RPMI7951 (cell line): ENCODE measurements at places on chromosomes 7 and 10.

DNA sequence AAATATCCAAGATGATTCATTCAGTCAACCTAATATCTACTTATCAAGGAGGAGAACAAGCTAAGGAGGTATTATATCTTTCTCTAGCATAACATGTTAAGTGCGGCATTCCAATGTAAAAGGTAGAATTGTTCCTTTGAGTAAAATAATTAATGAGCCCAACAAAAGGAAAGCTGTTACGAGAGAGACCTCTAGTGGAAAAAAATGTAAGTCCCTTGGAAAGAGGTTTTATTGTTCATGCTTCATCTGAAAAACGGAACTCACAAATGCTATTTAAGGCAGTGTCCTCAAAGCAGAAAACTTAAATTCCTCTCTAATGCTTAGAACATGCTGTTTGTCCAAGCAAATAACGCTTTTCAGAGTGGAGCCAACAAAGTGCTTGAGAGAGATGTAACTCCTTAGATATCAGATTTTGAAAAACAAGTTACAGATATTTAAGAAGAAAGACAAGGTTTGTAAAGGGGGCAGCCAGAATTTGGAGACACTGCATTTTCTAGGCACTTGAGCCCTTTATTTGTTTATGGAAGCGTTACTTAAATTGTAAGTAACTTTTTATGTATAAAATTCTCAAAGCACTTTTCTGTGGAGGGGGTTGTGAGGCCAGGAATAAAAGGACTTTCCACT is 119.9 kb downstream of the TFEC start:
- peak; percentile 39 for DNase-seq

- no peak for DNase-seq
Observed at GRCh38 chr10:59373071-59373470, 10.7 kb upstream of the FAM13C start.

- peak; percentile 89 for DNase-seq
Observed at GRCh38 chr7:50474382-50475160, 24.4 kb upstream of the FIGNL1 start.

DNA sequence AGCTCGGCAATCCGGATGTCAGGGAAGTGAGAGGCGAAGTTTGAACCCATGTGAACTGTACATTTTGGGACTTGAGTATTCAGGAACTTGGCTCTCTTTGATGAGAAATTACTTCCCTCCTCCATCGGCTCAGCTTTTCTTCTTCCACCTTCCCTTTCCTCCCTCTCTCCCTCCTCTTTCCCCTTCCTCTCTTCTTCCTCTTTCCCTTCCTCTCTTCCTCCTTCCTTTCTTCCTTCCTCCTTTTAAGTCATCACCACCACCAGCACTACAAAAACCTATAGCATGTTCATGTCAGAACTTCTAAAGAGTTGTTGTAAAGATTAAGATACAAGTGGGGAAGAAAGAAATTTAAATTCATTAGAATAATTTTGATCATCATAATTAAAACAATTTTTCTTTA is 31.9 kb upstream of the CDHR3 start:
- DNase-seq, result no peak

DNA sequence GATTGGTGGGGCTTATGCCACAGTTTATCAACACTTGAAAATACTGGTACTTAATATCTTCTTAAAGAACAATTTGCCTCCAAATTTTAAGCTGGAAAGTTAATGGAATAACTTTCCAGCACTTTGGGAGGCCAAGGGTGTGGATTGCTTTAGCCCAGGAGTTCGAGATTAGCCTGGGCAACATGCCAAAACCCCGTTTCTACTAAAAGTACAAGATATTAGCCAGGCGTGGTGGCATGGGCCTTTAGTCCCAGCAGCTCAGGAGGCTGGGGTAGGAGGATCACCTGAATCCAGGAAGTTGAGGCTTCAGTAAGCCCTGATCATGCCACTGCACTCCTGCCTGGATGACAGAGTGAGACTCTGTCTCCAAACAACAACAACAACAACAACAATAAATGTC is 56.0 kb downstream of the PRF1 start:
- no peak for DNase-seq

DNA sequence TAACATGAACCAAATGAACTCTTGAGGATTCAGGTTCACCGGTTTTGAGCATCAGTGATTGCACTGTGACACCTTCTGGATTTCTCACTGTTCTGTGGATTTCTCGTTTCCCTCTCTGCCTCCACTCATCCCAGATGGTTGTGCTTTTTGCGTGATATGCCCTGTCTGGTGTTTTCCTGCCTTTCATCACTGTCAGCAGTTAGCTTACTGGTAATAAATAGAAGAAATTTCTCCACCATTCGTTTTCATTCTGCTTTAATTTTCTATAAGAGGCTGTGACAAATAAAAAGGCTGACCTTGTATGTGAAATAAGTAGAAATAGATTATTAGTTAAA is 16.2 kb downstream of the BPGM start:
- no peak for DNase-seq

GRCh38 chr10:129892548-129893052 is 71.5 kb downstream of the EBF3 start:
- DNase-seq, result no peak

- DNase-seq, result no peak
Observed at GRCh38 chr7:22343071-22343470, 13.9 kb downstream of the RAPGEF5 start.

DNA sequence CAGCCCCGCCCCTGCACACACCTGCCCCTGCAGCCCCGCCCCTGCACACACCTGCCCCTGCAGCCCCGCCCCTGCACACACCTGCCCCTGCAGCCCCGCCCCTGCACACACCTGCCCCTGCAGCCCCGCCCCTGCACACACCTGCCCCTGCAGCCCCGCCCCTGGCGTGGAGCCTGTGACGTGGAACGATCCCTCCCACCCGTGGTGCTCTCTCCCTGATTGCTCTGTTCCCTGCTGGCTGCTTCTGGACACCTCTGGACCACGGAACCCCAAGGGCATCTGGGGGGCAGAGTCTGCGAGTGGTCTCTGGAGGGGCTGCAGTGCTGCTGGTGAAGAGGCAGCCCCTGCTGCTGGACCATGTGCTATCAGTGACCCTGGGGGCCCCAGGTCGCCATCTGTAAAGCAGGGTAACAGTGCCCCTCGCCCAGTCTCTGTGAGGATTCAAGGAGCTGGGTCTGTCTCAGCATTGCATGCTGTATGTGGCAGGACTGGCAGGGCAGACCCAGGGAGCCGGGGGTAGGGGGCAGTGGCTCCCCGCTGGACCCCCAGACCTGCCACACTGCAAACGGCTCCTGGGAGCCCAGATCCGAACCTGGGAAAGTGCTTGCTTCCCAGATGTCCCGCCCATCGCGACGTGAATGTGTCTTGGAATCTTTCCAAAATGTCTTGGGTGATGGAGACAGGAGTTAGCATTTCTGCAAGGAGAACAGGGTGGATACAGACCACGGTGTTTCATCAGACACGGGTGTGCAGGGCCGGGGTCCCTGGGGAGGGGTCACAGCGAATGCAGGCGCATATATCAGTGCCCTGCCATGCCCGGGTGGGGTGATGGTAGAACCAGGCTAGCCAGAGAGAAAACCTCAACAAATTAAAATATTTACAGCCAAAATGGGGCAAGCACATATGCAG is 27.9 kb upstream of the NKX6-2 start:
- no peak for DNase-seq

DNA sequence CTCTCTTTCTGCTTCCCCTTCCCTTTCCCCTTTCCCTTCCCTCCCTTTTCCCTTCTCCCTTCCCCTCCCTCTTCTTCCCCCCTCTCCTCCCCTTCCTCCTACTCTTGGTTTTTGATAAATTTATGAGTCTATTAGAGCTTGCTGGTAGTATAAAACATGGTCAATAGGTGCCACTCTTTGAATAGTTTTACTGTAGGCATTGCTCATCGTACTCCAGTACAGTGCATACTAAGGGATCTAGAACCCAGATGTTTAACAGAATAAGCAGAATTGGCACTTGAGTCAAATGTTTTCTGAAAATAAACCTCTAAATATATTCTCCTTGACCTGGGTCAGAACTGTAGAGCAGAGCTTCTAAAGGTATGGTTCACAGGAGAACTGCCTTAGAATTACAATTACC is 126.7 kb downstream of the SORCS3 start:
- DNase-seq, result no peak

DNA sequence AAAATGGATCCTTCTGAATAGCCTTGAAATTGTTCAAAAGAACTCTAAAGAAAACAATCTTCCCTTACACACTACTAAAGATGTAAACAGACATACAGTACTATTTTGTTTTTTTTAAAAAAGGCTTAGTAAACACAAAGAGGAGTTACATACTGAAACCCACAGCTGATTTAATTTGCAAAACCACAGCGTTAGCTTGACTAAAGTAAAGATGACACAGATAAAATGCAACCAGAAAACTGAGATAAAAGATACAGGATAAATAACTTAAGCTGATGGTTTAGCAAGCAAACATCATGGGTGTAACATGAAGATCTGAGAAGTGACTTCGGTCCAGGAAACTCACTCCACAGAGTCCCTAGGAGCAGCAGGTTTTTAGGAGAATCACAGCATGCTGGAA is 21.8 kb downstream of the PRKCQ start:
- no peak for DNase-seq

DNA sequence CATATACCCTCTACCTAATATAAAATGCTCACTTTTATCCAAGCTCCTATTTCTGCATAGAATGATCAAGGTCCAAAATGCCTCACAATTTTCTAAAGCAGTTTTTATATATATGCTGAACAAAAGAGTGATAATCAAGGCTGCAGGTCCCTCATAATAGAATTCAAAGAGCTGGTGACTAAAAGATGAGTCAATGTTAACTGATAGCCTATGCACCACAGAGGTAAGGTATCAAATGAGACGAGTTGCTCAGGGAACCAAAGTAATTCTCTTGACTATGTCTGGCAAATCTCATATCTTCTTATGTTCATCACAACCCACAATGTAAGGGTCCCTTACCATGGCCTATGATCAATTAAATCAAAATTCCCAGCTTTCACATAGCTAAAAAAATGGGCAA is 15.2 kb downstream of the PDZD8 start:
- DNase-seq, result peak; percentile 38

DNA sequence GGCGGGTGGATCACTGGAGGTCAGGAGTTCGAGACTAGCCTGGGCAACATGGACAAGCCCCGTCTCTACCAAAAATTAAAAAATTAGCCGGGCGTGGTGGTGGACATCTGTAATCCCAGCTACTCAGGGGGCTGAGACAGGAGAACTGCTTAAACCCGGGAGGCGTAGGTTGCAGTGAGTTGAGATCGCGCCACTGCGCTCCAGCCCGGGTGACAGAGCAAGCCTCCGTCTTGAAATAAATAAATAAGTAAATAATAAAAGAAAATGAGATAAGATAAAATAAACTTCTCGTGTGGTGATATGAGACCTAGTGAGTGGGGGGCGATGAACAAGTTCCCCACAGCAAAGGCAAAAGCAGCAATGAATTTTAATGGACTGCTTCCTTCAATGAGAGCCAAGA is 33.6 kb upstream of the LMTK2 start:
- no peak for DNase-seq

- no peak for DNase-seq
Observed at GRCh38 chr10:35133586-35133985, 6.9 kb downstream of the CREM start.

DNA sequence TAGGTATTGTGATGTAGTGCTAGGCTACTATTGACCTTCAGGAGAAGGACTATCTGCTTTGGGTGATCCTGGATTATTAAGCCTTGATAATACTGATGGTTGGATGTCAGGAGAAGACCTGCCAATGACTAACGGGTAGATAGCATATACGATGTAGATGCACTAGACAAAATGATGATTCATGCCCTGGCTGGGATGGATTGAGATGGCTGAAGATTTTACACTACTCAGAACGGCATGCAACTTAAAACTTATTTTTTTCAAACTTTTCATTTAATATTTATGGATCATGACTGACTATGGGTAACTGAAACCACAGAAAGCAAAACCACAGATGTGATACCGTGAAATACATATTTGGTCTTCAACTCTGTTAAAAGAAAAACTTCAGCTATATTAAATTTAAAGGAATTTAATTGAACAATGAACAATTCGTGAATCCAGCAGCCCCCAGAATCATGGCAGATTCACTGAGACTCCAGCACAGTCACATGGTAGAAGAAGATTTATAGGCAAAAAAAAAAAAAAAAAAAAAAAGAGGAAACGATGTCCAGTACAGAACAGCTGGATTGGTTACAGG is 124.6 kb upstream of the CDK13 start:
- DNase-seq, result peak; percentile 17

GRCh38 chr10:114711176-114711868 is 53.2 kb upstream of the ABLIM1 start:
- no peak for DNase-seq

DNA sequence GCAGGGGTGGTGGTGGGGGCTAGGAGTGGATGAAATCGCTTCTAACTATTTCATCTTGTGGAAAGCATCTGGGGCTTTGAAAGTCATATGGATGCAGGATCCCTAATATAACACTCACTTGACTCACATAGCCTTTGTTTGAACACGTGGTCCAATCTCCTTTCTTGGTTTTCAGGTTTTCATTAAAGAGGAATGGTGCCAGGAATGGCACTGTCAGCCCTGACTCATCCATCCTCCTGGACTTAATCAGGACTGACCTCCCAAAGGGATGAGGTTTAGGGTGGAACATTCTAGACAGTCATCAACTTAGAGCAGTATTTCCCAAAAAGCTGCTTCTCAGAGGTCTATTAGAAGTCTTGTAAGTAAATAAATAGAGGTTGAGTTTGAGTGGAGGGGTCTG is 162.0 kb upstream of the PLXNA4 start:
- peak; percentile 97 for DNase-seq

DNA sequence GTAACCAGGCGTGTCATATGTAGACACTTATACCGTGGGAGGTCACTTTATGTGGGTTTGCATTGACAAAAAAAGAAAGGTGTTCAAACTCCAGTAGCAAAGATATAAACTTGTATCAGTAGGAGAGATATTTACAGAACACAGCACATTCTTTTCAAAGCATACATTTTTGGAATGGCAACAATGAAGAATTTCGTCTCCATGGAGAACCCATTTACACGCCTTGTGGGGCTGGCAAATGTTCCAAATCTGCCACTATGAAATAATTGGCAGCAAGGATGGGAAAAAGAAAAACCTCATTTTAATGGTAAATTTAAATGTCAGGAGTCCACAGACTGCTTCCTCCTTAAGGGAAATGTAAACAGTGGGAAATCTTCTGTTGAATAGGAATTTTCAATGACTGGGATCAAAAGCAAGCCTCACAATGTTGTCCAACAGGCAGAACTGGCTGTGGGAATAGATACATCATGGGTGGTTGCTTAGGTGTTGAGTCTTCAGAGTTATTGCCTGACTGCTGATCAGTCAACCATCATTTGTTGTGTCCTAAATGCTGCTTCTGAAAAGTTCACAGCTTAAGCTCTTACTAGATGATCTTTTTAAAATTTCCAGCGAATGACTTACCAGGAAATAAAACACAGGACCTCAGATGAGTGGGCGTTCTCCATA is 256.6 kb upstream of the SEMA3C start:
- no peak for DNase-seq

DNA sequence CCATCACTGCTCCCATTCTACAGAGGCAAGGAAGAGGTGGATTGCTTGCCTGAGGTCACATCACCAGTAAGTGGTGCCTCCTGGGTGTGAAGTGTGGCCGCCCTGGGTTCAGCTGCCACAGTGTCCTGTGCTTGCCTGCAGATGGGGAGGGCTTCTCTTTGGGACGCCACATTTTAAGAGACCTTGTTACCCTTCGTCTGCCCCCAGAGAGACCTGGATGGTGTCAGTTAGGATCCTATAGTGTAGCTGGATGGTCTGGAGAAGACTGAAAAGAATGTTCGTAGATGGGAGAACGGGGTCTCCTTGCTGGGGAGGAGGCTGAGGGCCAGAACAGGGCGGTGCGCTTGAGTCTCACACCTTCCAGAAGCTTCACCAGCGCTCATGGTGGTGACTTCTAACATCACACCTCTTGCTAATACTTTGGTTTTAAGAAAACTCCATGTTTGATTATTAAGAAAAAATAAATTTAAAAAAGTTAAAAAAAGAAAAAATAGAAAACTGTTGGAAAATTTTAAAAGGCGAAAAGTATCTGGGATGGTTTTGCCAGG is 2.3 kb downstream of the DOCK1 start:
- no peak for DNase-seq
